NCI-H1694 (cell line): ENCODE measurements at places on chromosomes 7 and 10.
A peak's percentile ranks its signal among the peaks of the same experiment; 100 is the strongest.

- DNase-seq, result no peak
Measured at GRCh38 chr10:125206623-125207022, 46.3 kb upstream of the CTBP2 start.

DNA sequence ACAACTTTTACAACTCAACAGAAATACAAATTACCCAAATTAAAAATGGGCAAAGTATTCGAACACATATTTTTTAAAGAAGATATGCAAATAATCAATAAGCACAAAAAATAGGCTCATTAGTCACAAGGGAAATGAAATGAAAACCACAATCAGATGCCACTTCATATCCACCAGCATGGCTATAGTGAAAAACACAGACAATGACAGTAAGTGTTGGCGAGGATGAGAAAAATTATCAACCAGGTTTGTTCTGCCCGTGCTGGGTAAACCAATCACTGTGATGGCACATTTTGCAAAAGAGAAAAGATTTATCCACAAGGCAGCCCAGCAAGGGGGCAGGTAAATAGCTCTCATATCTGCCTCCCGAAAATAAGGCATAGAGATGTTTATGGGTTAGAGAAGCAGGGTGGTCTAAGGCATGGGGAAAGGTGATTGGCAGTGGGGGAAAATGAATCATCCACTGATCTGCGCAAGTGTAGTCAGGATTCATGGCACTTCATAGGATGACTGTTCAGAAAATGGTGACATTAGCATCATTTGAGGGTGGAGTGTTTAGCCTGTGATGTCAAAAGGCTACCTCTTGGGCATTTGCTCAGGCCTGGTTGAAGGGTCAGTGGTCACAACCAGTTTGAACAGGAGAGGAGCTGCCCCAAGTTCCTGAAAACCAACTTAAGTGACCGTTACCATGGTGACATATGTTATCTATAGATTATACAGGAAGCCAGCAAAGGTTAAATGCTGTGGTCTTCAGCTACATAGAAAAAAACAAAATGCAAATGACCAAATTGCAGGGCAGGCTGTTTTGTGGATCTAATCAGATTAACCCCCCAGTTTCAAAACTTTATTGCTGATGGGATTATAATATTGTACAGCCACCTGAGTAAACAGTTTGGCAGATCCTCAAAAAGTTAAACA is 8.0 kb upstream of the CFAP70 start:
- no peak for DNase-seq

DNA sequence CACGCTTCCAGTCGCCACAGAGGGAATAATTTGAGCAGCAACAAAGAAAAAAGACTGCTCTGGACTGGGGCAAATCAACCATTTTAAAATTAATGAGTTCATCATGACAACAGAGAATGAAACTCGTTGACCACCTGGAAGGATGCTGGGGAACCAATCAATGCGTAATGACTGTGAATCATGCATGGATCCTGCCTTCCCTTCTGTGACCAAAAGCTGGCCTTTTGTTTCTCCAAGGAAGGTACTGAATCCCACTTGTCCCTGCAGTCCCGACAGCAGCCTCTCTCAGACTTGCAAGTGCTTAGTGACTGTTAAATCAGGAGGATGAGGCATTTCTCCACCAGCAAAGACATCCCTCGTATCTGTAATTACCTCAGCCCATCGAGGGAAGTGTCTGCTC is 68.0 kb upstream of the TNS3 start:
- no peak for DNase-seq

- DNase-seq, result no peak
Measured at GRCh38 chr10:130396044-130396443, 259.9 kb downstream of the GLRX3 start.

DNA sequence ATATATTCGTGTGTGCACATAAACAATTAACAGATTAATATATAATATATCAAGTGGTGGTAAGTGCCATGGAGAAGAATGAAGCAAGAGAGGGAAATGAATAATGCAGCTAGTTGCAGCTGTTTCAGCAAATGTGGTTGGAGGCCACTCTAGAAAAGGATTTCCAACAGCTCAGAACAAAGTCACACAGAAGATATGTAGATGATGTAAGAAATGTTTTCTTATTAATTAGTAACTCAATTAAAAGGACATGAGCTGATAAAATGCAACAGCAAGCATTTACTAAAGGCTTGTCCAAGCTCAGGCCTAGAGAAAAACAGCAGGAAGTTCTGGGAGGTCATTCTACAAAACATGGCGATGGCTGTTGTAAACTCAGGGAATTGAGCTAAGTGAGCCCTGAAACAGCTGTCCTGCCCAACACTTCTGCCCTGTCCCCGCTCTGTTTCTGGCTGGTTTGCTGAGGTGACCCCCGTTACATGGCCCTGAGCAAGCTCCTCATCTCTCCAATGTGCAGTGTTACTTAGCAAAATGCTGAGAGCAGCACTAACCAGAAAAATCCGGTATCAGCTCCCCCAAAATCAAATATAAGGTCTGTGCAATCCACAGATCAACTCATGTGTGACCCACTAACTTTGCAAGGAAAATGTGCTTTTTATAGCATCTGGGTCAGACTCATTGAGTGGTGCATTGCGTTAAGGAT is 23.4 kb upstream of the C10orf67 start:
- DNase-seq, result no peak

- no peak for DNase-seq
Measured at GRCh38 chr7:88218836-88219605, 817 bp downstream of the SRI start.

GRCh38 chr7:64581926-64582894 is 19.3 kb upstream of the ZNF680 start:
- DNase-seq, result no peak

- DNase-seq, result peak; percentile 88
Measured at GRCh38 chr10:99981581-99982199, 28.1 kb downstream of the DNMBP start.

DNA sequence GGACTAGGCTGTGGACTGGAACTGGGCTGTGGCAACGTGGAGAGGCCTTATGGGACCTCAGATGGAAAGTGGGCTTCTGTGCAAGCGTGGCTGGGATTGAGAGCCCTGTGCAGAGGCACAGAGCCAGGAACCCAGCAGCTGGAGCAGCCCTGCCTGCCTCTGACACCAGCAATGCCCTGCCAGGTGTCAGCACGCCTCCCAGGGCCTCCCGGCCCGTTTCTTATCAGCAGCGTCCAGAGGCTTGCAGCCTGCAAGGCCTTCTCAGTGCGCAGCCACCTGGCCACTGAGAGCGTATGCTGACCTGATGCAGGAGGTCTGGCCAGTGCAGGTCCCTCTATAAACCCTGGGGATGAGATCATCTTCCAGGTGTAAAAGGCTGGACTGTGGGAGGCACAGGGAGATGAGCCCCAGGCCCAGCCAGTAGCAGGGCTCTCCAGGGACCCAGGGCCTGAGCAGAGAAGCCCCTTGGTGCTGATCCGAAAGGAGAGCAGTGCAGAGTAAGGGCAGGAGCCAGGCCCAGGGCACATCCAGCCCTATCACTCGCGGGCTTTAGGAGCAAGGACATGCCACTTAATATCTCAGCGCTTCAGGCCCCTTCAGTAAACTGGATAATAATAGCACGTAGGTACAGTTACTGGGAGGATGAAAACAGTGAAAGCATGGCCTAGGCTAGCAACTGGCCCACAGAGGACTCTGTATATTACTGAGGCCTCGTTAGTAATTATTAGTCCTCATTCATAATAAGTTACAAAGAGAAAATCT is 38.8 kb upstream of the ANTXRL start:
- peak; percentile 17 for DNase-seq
